ENCODE measurements at places on chromosomes 2 and 18.

DNA sequence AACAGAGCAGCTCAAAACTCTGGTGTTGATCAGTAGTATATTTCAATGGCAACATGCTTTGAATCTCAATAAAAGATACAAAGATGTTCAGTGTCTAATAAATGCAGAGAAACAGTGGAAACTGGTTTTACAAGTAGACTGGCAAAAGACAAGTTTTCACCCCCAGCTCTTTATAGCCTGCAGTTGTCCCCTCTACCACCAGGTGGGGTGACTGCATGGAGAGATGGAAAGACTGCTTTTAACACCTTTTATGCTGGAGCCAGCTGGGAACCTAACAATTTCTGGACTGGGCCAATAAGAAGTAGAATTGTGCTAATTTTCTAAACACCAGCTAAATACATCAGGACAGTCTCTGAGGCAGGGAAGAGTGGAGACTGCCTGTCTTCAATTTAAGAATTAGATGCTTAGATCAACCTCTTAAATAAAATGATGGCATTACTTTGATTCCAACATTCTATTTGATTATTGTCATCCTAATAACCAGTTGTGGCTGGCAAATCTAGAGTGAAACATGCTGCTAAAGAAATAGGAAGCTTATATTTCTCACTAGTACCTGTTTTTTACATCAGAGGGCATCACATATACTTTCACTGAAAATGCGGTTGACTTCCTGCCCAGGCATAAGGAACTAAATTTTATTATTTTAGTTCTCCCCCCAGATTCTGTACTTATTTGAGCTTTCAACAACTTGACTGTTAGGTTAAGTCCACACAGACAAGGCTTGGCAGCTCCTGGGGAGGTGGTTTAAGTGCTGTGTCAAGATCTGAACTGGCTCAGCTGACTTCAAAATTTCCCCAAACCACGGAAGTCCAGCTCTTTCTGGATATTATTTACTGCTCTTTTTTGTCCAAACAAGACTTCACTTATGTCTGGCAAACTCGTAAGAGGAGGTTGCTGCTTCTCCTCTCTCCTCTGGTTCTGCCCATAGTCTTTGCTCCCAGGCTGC, 140.5 kb downstream of the TPGS2 start:
- DNase-seq = peak; percentile 26

DNA sequence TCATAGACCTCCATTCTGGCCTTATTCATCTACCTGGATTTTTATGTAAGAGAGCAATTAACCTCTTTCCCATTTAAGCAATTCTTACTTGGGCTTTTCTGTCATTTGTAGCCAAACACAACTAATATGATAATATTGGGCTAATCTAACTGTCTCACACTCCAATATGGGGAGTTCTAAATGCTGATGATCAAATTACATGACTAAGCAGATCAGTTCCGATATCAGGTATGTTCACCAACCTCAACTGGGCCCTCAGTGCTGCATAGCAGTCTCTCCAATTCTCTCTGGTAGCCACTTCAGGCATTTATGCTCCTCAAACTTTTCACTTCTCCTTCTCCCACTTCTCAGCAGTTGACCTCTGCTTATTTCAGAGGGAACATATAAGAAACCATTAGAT, 61.0 kb upstream of the VPS54 start:
- no peak for DNase-seq

- no peak for DNase-seq
These were observed 104.2 kb downstream of the TPGS2 start for GRCh38 chr18:36724591-36725001.

GRCh38 chr2:242069018-242069417, 199.5 kb downstream of the RTP5 start:
- no peak for DNase-seq

- DNase-seq = no peak
These were observed 16.6 kb downstream of the SLC9A4 start for GRCh38 chr2:102489646-102490045.

- DNase-seq = no peak
These were observed 6.5 kb downstream of the TMEM37 start for GRCh38 chr2:119438128-119438656.

GRCh38 chr2:234146087-234146826, 95.8 kb downstream of the SPP2 start:
- DNase-seq = no peak

GRCh38 chr2:523698-524270, 153.4 kb downstream of the TMEM18 start:
- no peak for DNase-seq

DNA sequence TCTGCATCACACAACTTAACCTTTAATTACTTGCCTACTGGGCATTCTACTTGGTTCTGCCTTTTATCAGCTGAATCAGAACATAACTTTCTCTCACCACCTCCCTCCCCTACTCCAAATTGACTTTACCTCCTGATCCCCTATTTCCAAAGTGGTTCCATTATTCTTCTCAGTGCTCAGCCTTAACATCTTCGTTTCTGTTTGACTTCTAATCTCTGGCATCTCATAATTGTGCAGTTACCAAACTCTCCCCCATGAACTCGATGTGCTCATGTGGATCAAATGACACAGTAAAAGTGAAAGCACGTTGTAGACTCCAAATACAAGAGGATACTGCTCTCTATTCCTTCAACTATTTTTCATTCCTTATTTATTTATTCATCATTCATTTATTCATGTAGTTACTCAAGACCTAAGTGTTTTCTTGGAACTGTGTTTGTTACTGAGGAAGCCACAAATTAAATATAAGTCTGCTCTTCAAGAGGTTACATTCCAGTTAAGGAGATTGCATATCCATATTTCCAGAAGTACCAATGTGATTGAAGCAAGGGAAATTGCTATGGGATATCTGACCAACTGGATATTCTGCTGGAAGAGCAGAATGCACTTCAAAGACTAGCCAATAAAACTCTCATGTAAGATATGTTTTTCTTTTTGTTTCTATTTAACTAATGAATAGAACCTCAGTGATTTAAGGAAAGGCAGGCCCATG, 158.8 kb downstream of the TMEFF2 start:
- no peak for DNase-seq

GRCh38 chr2:207240649-207241048, 74.9 kb upstream of the KLF7 start:
- no peak for DNase-seq

DNA sequence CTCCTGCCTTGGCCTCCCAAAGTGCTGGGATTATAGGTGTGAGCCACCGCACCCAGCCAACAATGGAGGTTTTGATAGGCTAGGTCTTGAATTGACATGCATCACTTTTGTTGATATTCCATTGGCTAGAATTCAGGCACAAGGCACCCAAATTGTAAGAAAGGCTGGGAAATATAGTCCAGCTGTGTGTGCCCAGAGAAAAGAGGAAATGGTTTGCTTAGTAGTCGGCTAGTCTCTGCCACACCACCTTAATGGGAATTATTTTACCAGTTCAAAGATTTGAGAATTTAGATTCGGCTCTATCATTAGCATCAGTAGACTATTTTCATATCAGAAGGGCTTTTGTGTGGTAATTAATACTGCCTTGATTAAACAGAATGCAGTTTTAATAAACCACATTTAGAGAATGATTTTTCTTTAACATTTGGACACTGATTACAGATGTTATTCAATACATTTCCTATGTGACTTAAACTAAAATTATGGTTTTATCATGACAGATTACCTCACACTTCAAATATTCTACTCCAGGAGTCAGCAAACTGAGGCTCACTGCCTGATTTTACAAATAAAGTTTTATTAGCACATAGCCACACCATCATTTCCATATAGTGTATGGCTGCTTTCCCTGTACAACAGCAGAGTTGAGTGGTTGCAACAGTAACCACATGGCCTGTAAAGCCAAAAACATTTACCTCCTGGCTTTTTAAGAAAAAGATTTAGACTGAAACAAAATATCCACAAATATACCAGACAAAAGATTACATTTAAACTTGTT, 27.4 kb downstream of the DBI start:
- no peak for DNase-seq

- DNase-seq = peak; percentile 69
These were observed 25.5 kb upstream of the PXDN start for GRCh38 chr2:1769703-1770422.

DNA sequence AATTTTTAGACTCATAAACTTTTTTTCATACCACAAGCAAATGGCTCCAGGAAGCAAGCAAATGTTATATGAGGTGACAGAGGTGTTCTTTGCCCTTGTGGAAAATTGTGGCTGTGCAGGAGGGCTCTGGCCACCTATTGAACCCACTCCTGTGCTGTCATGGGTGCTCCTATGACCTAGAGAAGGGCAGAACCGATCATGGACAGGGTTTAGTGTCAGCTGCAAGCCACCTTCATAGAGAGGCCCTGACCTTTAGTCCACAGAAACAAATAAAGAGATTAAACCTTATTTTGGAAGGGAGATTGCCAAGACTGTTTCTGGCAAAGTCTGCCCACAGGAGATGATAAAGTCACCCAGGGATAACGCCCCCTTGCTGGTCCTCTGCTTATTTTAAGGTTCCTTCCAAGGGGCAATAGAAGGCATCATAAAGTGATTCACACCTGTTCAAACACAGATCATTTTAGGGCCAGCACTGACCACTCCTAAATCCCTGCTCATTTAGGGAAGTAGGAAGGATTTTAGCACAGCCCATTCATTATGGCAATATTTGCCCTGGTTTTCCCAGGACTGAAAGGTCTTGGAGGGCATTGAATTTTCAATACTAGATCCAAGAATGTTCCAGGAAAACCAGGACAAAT, 26.1 kb upstream of the STAT4 start:
- DNase-seq = no peak

- no peak for DNase-seq
These were observed 428.4 kb downstream of the TGIF1 start for GRCh38 chr18:3878401-3878800.

DNA sequence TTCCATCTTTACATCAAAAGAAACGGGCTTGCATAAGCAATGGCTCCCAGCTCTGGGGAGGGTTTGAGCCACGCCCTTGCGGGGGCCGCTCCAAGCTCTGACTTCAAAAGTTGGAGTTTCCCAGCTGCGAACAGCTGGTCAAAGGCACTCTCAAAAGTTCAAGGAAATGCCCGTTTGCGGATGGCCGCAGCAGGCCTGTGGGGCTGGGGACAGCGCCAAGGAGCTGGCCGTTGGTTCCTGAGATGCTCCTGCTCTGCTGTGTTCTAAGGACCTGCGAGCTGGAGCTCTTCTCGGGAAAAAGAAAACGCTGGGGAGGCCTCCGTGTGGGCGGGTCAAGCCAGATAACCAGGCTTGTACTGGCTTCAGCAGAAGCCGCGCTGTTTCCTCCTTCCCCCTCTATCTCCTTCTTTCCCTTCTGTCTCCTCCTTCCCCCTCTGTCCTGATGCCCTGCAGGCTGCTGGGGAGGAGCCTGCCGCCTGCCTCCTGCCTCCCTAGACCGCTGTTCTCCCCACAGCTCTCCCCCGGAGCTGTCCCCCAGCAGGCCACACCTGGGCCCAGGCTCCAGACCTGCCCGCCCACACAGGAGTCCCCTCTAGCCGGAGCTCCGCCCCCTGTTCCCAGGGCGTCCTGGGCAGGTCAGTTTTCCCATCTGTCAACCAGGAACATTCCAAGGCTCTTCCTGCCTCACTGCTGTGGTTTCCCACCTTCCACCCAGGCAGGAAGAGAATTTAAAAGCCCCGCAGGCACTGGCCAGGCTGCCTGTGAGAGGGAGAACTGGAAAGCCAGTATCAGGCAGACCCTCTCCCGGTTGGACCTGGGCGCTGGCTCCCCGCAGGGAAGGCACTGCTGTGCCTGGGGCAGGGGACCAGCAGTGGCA, 14.1 kb downstream of the KLF11 start:
- no peak for DNase-seq

- DNase-seq = no peak
These were observed 162.7 kb downstream of the WDPCP start for GRCh38 chr2:63425606-63426005.

- DNase-seq = no peak
These were observed 28.6 kb upstream of the POU3F3 start for GRCh38 chr2:104825124-104825865.

DNA sequence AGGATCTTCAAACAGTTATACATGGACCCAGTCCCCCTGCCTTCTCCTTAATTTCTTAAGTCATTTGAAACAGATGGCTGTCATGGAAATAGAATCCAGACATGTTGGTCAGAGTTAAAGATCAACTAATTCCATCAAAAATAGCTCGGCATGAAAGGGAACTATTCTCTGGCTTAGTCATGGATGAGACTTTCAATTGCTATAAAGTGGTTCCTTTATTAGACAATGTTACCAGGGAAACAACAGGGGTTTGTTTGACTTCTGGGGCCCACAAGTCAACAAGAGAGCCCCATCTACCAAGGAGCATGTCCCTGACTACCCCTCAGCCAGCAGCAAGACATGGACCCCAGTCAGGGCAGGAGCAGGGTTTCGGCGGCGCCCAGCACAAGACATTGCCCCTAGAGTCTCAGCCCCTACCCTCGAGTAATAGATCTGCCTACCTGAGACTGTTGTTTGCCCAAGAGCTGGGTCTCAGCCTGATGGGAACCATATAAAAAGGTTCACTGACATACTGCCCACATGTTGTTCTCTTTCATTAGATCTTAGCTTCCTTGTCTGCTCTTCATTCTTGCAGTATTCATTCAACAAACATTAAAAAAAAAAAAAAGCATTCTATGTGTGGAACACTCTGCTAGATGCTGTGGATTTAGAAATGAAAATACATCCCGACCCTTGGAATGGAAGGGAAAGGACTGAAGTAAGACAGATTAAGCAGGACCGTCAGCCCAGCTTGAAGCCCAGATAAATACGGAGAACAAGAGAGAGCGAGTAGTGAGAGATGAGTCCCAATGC, 4.6 kb downstream of the TTR start:
- DNase-seq = no peak

DNA sequence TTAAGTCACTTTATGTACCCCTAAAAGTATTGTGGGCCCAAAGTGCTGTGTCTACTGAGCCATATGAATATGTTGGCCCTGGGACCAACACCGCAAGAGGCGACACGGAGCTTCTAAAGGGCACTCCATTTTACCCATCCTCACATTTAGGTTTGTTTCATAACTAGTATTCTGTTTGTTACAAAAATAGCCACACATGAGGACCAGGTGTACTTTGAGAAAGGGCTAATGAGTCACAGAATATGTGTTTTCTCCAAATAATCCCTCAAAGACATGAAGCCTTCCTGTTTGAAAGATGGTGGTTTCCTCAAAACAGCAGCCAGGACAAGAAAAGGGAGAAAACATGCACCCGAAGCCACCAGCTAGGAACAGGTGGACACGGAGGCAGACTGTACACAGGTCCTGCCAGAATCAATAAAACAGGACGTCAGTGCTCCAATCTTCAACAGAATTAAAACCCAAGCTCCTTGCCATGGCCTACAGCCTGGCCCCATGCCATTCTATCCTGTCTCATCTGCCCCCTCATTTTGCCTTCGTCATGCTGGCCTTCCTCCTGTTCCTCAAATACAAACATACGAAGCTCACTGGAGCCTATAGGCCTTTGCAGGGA, 21.8 kb upstream of the GRB14 start:
- DNase-seq = no peak

DNA sequence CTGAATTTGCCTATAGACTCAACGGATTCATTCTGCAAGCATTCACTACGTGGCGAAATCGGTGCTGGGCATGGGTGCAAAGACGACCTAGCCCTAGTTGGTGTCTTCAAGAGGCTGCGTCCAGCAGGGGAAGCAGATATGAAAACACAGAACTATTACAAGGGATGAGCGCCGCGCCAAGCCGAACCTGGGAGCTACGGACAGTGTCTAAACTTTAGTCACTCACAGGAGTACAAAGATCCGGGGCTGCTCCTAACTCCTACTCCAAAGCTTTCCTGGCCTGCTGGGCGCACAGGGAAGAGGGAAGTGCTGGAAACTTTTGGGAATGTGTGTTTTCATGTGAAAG, 732 bp upstream of the ANXA4 start:
- DNase-seq = no peak

- no peak for DNase-seq
These were observed 771.5 kb downstream of the GALR1 start for GRCh38 chr18:78021196-78021595.

GRCh38 chr18:2964361-2965010, 48.5 kb downstream of the LPIN2 start:
- DNase-seq = peak; percentile 39
